ENCODE measurements at places on chromosomes 7 and 10. TPM values are rescaled to one million over a fixed set of nuclear protein-coding genes. Genes with fewer than 3 reads are reported as not detected.

- no peak for DNase-seq
Measured at GRCh38 chr7:66426996-66427395, 201.7 kb upstream of the KCTD7 start.

GRCh38 chr7:64611717-64612116 lies 48.8 kb upstream of the ZNF680 start:
- DNase-seq = no peak

- DNase-seq = no peak
Measured at GRCh38 chr7:36945612-36946400, 221.5 kb upstream of the AOAH start.

DNA sequence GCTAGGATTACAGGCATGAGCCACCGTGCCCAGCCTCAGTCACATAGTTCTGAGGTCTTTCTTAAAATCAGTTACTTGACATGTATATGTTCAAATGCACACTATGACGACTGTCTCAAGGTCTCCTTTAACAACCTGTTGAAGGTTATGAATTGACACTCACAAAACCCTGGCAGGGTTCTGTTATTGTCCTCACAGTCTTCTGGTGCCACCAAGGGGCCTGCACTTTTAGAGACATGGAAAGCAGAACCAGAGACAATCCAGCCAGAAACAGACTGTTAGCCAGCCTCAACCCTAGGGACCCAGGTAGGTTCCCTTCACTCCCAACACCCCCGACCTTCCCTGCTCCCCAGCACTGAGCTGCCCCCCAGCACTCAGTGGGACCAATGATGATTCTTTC lies 26.4 kb downstream of the TEX36 start:
- no peak for DNase-seq

Gene CH25H
- total RNA-seq = 0.44 TPM

Gene FBXL13
- 1.3 TPM for total RNA-seq

Gene MET
- total RNA-seq = not detected
